Activated T-helper 9 cell treated with anti-CD3 and anti-CD28 coated beads, Interleukin-2, amount 50 U/mL, for 16 hours (primary cell): ENCODE measurements at places on chromosomes 1 and 21.

- no peak for DNase-seq
These were observed 83.2 kb upstream of the USP24 start for GRCh38 chr1:55298167-55298894.

DNA sequence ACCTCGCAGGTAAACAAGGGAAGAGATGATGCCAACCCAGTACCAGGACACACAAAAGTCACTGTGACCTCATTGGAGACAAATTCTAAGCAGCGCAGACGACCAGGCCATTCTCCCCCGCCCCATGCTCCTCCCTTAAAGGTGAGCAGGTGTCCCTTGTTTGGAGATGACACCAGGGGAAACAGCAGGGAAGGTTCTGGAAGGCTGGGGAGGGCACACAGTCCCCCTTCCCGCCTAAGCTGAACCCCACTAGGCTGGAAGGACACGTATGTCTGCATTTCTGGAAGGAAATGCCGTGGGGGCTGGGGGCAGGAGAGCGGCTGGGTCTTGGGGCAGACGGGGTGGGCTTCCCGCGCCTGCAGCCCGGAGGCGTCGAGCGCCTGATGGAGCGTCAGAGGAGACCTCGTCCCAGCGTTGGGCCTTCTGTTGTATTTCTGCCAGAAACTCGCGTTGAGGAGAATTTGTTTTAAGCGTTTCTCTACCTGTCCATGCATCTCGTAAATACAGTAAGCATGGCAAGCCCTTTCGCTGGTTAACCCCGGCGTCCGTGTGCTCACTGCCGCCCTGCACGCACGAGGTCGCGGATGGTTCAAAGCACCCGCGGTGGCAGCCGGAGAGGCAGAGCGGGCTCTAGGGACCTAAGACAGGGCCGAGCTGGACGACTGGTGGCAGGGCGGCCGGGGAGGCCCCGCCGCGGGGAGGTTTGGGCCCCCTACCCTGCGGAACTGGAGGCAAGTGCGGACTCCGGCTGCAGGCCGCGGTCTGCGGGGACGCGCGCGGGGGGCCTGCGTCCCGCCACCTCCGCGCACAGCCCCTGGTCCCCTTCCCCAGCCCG lies 1.2 kb upstream of the LHX4 start:
- DNase-seq, result no peak

DNA sequence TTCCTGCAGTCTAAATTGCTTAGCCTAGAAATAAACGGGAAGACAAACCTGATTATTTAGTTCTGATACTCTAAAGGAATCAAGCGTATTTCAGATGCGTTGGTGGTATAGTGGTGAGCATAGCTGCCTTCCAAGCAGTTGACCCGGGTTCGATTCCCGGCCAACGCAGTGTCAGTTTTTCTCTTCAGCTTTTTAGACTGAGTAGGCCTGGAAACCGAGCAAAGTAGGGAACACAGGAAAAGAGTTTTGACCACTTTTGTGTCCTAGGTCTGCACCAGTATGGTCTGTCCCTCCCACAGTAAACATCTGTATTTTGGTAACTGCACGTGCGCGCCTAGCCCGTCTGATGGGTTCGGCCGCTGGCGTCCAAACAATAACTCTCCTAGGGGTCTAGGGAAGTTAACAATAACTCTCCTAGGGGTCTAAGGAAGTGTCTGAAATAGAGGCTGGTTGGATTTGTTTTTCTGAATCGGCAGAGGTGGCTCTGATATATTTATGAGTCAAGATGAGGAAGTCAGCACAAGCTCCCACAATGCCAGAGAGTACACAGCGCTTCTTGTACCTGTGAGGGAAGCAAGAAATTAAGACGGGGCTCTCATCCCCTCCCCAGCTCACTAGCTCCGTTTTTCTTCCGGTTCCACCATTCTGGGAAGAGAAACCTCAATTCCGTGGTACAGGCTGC lies 15.6 kb upstream of the HJV start:
- peak; percentile 52 for DNase-seq

- no peak for DNase-seq
These were observed 7.8 kb downstream of the DIPK1A start for GRCh38 chr1:92953491-92953890.

GRCh38 chr1:6685381-6685780 lies 16.2 kb downstream of the DNAJC11 start:
- no peak for DNase-seq

GRCh38 chr1:158496374-158496773 lies 24.4 kb downstream of the OR10R2 start:
- DNase-seq, result no peak

GRCh38 chr21:26125433-26126167 lies 45.0 kb downstream of the APP start:
- DNase-seq, result no peak

DNA sequence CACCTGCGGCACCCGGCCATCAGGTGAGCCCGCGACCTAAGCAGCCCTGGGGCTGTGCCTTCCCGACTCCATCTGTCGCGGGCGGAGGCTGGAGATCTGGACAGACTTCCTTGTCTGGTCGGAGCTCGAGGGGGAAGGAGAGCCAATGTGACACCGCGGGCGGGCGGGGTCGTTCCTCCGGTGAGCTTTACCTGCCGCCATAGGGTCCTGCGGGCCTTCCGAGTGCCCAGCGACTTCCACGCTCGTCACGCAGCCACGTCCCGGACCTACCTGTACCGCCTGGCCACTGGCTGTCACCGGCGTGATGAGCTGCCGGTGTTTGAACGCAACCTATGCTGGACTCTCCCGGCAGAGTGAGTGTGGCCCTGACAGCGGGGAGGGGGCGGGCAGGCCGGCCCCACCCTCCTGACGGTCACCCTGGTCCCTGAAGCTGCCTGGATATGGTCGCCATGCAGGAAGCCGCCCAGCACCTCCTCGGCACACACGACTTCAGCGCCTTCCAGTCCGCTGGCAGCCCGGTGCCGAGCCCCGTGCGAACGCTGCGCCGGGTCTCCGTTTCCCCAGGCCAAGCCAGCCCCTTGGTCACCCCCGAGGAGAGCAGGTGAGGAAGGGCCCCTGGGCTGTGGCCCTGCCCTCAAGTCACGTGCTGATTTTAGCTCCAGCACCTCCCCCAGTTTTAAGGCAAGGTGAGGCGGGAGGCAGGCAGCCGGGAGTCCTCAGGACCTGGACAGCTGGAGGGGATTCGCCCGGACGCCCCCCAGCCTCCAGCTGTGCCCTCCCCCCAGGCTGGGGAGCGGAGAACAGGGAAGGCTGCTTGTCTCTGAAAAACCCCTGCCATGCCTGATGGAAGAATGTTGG lies 1.1 kb downstream of the PUSL1 start:
- no peak for DNase-seq

DNA sequence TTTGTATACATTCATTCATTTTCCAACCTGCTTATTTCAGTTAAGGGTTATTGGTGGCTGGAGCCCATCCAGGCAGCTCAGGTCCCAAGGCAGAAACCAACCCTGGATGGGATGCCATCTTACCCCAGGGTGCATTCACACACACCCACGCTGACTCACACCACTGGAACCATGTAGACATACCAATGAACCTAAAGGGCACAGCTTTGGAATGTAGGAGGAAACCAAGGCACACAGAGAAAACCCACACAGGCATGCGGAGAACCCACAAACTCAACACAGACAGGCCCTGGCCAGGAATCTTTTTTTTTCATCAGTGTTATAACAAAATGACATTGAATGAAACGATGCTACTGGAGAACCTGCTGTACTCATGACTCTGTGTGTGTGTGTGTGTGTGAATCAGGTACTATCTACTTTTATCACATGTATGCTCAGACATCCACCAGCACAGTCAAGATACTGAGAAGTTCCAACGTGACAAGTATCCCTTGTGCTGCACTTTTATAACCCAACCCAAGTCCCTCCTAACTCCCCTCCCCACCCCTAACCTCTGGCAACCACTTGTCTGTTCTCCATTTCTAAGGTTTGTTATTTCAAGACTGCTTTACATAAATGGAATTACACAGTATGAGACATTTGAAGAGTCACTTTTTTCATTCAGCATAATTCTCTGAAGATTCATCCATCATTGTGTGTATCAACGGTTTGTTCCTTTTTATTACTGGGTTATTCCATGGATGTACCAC lies 286.8 kb upstream of the PLD5 start:
- no peak for DNase-seq

DNA sequence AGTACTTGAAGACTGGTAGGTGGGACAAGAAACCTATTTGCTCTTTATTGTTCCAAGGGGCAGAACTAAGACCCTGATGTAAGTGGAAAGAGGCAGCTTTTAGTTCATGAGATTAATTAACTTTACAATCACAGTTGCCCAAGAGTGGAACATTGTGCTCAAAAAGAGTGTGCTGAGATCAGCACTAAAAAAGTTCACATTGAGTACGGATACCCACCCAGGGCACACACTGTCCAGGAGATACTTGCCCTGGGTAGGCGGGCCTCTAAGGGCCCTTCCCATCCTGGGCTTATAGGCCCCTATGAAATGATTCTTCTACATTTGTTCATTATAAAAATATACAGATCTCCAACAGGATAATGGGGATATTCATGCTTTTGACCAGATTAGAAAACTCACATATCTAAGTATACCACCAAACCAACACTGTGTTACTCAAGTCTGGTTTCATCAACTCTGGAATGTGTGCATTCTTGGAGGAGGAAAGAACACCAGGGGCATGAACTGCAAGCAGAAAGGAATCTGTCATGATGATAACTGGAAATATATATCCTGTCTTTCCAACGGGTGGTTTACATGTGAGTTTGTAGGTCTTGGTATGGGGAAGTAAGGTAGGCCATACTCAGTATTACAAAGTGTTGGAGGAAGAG lies 626.2 kb downstream of the SMYD3 start:
- no peak for DNase-seq

DNA sequence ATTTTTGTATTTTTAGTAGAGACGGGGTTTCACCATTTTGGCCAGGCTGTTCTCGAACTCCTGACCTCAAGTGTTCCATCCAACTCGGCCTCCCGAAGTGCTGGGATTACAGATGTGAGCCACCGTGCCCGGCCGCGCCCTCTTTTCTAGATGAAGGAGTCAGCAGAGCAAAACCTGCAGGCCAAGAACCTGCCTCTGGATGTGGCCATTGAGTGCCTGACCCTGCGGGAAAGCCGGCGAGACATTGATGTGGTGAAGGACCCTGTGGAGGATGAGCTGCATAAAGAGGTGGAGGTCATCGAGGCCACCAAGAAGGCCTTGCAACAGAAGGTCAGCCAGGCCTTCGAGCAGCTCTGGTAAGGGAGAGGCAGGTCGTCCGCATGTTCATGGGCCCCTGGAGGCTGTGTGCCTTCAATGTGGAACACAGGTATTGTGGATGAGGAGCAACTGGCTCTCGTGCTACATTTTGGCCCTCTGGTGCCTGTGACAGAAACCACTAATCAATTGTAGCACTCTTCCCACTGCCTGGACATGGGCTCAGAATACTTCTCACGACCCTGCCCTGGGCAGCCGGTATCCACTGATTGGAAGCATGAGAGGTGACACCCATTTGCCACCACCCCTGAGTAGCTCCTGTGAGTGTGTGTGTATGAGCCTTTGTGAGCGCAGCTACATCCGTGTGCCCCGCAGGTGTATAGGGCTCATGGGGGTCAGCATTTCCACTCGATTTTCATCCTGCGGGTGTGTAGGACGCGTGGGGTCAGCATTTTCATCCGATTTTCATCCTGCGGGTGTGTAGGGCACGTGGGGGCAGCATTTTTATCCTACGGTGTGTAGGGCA lies 2.0 kb downstream of the TEKT2 start:
- no peak for DNase-seq

- no peak for DNase-seq
These were observed 110.4 kb downstream of the KCND3 start for GRCh38 chr1:111879081-111879480.

DNA sequence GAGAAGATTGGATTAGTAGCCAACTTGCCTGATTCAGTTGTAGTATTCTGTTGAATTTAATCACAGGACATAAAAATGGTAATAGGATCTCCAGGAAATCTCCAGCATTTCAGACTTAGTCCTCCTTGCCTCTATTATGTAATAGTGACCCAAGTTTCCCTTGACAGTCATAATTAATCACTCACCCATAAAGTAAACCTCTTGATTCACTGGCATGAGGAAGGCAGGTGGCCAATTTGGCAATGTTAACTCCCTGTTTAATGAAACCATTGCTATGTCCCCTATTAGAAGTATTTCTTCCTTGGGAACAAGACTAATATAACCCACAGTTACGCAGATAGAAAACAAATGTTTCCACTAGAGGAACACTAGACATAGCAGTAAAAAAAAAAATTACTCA lies 604.8 kb upstream of the CXADR start:
- DNase-seq, result no peak

GRCh38 chr1:82059959-82060358 lies 259.2 kb downstream of the ADGRL2 start:
- DNase-seq, result no peak

- DNase-seq, result no peak
These were observed 106.6 kb downstream of the NR5A2 start for GRCh38 chr1:200134116-200134515.

DNA sequence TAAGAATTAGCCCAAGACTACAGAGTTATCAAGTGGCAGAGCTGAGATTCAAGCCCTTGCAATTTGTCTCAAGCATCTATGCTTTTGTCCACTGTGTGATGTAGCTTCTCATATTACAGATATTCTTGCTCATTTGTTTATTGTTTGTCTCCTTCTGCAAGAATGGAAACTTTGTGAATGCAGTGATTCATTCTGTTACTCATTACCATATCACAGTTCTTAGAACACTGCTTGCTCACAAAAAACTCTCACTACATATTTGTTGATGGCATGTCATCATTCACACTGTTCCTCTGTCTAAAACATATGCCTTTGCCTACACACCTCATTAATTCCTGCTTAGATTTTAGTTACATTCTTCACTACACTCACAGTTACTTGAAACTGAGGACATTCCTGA lies 1198.9 kb downstream of the PLA2G4A start:
- DNase-seq, result no peak

GRCh38 chr1:59926381-59927123 lies at the start of gene CYP2J2:
CYP2J2 (minus strand) TSS chr1:59926773; CDS start chr1:59926746, 27 bp downstream.
- DNase-seq, result peak; percentile 8
